DND-41 (cell line): ENCODE measurements at places on chromosomes 11 and 22.
A peak's percentile ranks its signal among the peaks of the same experiment; 100 is the strongest.

DNA sequence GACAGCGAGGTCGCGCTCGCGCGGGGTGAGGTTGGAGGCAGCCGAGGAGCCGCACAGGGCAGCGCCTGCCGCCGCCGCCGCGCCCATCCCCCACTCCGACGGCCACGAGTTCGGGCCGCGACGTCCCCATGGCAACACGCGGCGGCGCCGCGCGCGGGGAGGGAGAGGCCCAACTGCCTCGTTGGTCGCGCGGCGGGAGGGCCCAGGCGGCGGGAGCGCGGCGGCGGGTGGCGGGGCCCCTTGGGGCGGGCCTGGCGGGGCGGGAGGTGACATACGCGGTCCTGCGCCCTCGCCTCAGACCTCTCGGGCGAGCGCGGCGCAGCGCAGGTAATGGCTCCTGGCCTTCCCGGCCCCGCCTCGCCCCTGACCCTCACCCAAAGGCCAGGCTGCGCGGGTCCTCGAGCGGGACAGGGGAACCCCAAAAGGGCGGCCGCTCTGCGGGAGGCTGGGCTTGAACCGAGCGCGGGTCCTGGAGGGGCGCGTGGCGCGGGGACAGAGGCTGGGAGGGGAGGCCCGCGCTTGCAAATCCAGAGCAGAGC is at the start of gene DEUP1:
Gene DEUP1, plus strand, starts transcription at position 297 of the 539 bp plus-strand sequence. CDS start 1,518 bp downstream, outside the sequence.
- no peak for DNase-seq

GRCh38 chr11:8213376-8213775 is 44.6 kb upstream of the RIC3 start:
- no peak for DNase-seq

DNA sequence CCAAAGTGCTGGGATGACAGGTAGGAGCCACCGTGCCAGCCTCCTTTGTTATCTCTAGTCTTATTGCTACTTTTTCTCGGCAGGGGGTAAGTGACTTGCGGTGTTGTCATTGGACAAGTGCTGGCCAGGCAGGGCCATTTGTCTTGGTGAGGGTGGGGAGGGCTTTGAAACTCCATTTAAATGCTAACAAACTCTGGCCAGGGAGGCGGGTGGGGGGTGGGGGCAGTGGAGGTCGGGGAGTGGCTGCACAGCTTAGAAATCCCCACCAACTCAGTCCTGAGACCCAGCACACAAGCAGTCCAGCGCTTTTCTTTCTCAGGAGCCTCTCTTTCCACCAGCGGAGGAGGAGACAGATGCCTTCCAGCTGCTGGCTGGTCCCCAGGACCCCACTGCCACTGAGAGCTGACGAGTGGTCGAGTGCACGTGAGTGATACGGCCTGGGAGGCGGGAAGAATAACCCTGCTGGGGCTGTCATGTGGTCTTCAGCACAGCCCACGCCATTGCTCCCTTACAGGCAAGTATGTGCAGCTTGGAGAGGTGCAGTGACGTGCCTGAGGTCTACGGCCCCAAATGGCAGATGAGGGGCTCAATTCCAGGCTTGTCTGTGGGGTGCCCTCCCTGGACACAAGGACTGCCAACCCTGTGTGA is 24.2 kb upstream of the OSBPL5 start:
- DNase-seq = no peak

- DNase-seq = no peak
Measured at GRCh38 chr11:104136861-104137260, 27.1 kb downstream of the PDGFD start.

DNA sequence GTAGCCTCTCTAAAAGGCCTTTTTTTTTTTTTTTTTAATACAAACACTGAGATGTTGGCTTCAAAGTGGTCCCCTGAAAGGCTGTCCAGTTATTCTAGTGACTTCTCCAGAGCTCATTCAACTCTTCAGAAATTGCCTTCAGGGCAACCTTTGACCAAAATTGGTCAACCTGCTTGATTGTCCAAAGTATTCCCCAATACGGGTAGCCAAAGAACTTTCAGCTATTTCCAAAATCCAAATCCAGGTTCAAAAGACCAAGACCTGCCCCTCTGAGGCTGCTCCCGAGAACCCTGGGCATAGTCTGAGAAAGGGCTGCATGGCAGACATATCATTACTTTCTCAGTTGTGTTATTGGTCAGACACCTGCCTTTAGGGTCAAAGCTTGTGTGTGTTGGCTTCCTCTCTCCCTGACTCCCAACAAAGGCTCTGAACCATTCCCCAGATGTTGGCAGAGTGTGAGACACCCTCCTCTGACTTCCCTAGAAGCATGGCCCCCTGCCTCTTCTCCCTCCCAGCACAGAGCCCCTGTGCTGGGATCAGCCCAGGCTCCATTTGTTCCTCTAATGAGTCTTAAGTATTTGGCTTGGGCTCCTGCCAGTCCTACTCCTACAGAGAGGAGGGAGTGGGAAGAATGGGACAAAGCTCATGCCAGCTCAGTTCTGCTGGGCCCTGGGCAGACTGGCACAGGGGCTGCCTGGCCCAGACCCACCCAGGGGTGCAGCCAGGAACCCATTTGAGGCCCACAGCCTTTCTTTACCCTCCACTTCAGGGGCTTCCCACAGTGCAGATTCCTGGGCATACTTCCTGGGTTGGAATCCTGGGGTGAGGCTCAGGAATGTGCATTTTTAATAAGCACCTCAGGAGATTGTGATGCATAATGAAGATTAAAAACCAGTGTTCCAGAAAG is 30.3 kb downstream of the TNKS1BP1 start:
- no peak for DNase-seq

DNA sequence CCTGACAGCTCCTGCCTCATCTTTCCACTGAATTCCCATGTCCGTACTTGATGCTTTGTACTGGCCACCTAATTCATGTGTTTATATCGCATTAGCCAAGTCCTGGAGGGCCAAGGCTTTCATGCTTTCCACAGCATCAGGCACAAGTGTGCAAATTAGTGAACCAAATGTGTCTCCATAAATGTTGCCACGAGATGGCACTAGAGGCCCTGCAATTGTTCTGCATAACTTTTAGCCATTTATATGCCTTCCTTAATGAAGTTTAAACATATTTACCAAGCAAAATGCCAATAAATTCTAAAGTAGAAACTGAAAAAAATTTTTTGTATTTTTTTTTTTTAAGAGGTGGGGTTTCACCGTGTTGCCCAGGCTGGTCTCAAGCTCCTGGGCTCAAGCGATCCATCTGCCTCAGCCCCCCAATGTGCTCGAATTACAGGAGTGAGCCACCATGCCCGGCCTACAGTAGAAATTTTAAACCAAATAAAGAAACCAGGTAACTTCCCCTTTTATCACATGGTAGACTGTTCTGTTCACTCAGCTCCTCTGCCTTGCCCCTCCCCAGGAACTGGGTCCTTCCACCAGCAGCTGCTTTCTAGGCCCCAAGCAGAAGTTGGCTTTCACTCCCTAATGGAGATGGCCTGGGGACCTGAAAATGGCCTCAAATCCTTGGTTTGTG is 20.8 kb upstream of the IL18BP start:
- peak; percentile 58 for DNase-seq

- DNase-seq = no peak
Measured at GRCh38 chr22:30004694-30005093, 75.6 kb upstream of the HORMAD2 start.

DNA sequence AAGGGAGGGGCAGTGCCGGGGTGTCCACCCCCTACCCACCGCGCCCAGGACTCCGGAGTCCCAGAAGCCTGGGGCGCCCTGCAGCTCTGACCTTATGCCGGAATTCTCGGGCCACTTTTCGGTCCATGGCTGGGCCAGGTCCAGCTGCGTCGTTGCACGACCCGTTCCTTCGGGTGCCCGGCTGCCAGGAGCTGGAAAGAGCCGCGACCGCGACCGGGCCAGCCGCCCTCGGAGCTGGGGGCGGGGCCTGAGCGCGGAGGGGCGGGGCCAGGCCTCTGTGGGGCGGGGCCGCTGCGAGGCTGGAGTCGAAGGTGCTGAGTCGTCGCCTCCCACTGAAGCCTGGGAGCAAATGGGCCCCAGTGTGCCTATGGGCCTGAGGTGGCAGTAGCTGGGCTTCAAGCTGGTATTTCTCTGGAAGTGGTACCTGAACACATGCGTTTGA is at the start of gene USH1C:
Gene USH1C, minus strand, starts transcription at position 236 of the 442 bp plus-strand sequence. Its CDS starts 109 bp downstream, at position 127.
- no peak for DNase-seq

GRCh38 chr22:19242699-19243098 is 48.8 kb downstream of the CLTCL1 start:
- no peak for DNase-seq
